Esophagus squamous epithelium (tissue), 5 donors: ENCODE measurements at places on chromosomes 11 and 22.

- peaks cover 34% of the 10 kb centered on the region for H3K4me1 ChIP-seq
- DNase-seq = no peak
- peaks cover 19% of the 10 kb centered on the region for H3K36me3 ChIP-seq
- H3K4me3 ChIP-seq = no peak overlapping the region
- H3K27ac ChIP-seq = no peak overlapping the region
- no peaks in the 10 kb centered on the region for H3K27me3 ChIP-seq
These were observed 1.3 kb upstream of the NADSYN1 start for GRCh38 chr11:71451596-71452198.

DNA sequence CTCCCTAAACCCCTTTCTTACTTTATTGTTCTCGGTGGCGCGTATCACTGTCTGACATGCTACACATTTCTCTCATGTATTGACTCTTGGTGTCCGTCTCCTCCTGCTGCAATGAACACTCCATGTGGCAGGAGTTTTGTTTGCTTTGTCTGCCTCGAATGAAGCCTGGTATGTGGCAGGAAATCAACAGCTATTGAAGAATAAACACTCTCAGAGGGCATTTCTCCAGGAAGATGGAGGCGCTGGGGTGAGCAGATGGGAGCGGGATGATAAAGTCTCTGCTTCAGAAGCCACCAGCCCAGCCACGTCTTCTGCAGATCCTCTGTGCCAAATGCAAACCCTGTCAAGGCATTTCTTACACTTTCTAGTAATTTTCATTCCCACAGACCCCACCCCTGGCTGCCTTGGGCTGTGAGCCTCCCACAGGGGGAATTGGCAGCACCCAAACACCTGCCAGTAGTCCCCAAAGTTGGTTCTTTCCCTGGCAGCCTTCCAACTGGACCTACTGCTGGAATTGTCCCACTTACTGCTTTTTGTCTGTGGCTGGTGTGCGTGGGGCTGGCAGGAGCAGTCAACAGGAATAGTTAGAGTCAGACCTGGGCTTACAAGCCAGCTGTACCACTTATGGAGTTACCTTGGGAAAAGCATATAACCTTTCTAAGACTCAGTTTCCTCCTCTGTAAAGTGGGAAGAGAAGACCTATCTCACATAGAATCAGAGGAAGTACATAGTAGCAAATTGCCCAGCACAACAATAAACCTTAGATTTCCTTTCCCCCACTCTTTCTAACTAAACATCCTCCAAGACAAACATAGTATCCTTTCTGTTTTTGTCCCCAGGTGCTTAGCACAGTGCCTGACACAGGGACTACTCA lies 13.3 kb upstream of the IL10RA start:
- no peak overlapping the region for H3K27ac ChIP-seq
- no peaks in the 10 kb centered on the region for H3K36me3 ChIP-seq
- H3K4me1 ChIP-seq = peaks cover 11% of the 10 kb centered on the region
- no peak overlapping the region for H3K4me3 ChIP-seq
- peaks cover 21% of the 10 kb centered on the region for H3K27me3 ChIP-seq

- no peaks in the 10 kb centered on the region for H3K36me3 ChIP-seq
- H3K4me3 ChIP-seq = peak overlapping the region; percentile 35
- H3K27me3 ChIP-seq = peaks cover 73% of the 10 kb centered on the region
These were observed 5.5 kb downstream of the B3GNT6 start for GRCh38 chr11:77039491-77040400.

DNA sequence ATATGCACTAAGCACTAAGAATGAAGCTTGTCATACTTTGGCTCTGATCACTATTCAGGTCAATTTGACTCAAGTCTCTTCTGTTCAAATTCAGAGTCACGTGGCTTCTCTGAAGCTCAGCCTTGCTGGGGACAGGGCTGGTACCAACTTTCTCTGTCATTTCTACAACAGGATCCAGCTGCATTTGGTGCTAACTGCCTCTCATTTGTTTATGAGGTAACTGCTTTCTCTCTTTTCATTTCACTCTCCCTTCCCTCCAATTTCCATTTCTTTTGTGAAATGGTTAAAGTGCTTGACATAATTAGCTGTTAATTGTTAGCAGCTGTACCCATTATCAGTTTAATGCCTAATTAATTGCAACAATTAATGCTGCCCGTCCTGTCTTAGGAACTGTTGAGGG lies 259.7 kb upstream of the PLET1 start:
- H3K27ac ChIP-seq = no peak overlapping the region
- H3K4me3 ChIP-seq = no peak overlapping the region
- H3K36me3 ChIP-seq = no peaks in the 10 kb centered on the region
- no peaks in the 10 kb centered on the region for H3K27me3 ChIP-seq
